ENCODE measurements at places on chromosomes 5 and 9.

GRCh38 chr5:116572350-116573278, 2.0 kb downstream of the SEMA6A start:
- DNase-seq = no peak

- no peak for DNase-seq
These were observed 5.9 kb upstream of the LCN1 start for GRCh38 chr9:135515083-135515951.

DNA sequence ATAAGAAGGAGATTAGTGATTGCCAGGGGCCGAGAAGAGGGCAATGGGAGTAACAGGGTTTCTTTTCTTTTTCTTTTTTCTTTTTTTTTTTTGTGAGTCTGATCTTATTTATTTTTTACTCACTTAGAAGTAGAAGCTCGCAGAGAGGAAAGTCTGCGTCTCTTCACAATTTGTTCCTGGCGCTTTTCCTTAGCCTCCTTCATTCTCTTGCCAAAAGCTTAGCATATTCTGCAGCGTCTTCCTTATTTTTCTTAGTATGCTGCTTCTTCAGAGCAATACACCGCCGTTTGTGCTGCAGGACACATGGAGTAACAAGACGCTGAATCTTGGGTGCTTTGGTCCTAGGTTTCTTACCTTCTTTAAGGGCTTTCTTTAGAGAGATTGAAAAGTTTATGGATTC, 30.3 kb upstream of the DENND4C start:
- DNase-seq = no peak

- no peak for DNase-seq
These were observed 3.0 kb upstream of the TUSC1 start for GRCh38 chr9:25681266-25681665.

- DNase-seq = no peak
These were observed 39.6 kb downstream of the SH3PXD2B start for GRCh38 chr5:172414531-172415361.

DNA sequence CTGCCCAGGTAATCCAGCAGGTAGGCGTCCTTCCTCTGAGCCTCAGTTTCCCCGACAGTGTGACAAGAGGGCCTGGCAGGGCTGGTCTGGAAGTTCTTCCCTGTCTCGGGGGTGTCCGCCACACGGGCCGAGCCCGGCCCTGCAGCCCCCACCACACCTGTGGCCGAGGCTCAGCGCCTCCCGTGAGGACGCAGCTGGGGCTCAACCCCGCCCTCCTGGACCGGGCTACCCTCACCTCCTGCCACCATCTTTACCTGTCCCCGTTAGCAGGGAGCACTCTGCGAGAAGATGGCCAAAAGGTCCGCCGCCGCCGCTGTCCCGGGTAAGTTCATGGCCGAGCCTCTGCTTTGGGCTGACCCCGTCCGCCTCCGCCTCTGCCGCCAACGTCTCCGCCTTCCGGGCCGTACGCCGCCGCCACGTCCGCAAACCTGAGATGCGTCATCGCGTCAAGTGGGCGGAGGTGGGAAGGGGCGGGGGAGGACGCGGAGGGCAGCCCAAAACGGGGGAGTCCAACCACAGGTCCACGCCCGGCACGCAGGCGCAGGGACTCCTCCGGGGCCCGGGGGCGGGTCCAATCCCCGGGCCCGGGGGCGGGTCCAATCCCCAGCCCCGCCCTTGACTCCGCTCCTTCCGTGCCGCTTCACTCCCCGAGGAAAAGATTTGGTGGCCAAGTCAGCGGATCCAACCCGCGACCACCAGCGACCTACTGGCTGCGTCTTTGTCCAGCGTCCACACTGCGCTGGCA, at the start of gene LYSMD3:
Gene LYSMD3, minus strand, starts transcription at position 391 of the 745 bp plus-strand sequence. CDS start 4,295 bp downstream, outside the sequence.
- peak; percentile 61 for DNase-seq

- no peak for DNase-seq
These were observed 152.7 kb downstream of the ATP10B start for GRCh38 chr5:160699301-160699700.

GRCh38 chr9:130713286-130713960, 19.8 kb downstream of the EXOSC2 start:
- no peak for DNase-seq

DNA sequence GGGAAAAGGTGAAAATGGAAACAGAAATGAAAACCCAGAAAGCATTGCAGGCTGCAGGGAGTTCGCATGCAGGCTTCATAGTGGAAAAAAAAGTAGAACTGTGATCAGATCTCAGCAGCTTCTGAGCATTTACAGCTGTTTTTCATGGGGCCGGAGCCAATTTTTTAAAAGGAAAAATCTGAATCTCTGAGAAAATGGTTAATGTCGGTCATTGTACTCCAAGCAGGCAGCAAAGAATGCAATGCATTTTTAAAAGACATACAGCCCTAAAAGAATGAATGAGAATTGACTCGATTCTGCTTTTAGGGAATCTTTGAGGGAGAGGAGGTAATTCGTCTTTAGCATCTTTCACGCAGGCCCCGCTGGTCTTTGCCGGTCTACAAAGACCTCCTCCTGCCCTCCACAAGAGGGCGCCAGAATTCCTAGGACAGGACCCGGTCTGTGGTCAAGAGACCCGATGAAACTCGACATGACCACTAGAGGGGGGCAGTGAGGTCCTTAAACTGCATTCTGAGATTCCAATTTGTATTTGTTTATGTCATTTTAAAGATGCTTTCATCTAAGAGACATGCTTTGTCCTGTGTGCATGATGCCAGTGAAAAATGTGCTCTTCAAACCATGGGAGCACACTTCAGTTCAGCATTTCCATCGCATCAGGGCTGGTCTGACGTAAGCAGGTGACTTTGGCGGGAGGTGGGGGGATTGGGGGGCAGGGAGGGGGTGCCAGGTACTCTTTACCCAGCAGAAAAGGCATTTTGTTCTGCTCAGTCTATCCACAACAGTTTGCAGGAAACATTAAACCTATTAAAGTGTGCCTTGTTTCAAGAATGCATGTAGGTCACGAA, 43.7 kb upstream of the TMEM252 start:
- DNase-seq = peak; percentile 82

DNA sequence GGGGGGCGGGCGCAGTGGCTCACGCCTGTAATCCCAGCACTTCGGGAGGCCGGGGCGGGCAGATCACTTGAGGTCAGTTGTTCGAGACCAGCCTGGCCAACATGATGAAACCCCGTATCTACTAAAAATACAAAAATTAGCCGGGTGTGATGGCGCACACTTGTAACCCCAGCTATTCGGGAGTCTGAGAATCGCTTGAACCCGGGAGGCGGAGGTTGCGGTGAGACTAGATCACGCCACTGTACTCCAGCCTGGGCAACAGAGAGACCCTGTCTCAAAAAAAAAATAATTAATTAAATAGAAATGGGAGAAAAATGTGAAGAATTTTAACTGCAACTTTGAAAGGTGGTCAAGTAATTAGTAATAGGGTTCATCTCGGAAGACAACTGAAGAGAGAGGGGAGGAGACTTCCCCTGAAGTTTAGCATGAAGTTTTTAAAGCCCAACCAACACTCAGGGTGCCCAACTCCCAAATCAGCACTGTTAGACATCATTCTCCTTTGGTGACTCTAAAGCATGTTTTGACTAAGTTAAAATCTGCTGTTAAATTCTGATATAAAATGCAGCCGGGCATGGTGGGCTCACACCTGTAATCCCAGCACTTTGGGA, 1.4 kb upstream of the CSNK1A1 start:
- no peak for DNase-seq

GRCh38 chr5:66565878-66566277, 30.3 kb upstream of the MAST4 start:
- DNase-seq = no peak

DNA sequence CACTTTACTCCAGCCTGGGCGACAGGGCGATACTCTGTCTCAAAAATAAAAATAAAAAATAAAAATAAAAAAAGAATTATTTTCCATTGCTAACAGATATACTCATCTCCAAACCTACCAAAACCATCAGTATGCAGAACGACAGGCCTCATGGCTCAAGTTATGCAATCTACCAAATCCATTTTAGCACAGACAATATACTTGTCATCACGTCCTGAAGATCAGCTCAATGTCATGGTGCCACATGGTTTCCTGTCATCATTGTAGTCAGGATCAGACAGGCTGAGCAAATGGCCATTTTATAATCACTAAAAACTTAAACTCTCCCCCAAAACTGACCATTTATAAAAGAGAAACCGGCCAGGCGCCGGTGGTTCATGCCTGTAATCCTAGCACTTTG, 69.1 kb downstream of the HABP4 start:
- no peak for DNase-seq

DNA sequence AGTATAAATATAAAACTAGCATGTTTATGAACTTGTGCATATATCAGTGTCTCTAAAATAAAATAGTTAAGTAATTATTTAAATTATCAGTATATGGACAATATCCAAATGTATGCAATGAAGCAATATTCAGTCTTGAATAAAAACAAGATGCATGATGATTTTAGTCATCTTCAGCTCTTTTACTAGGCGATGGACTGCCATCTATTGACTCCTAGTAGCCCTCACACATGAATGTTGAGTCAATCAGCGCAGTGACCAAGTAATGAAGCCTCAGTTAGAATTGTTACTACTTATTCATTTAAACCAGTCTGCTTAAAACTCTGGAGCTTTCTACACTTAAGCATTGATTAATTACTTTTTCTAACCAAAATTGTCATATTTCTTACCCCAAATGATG, 92.9 kb upstream of the GRHPR start:
- peak; percentile 18 for DNase-seq

DNA sequence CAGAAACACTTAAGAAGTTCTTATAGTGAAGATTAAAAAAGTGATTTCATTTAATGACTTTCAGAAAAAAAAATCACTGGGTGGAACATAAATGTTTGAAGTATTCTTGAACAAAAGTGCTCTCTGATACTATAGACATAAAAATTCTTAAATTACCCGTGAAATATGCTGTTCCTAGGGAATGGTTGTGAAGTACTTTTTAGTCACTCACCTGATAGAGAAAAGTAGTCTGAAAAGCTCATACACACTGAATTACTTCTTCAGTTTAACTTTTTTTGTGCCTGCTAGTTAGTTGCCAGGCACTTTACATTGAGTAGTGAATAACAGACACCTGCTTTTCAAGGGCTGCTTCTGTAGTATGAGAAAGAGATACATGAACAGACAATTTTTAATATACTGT, 78.0 kb downstream of the SH3GL2 start:
- no peak for DNase-seq

- no peak for DNase-seq
These were observed 16.0 kb downstream of the ABLIM3 start for GRCh38 chr5:149157330-149157729.

Measured in NCI-H2029 treated with DMSO at 0.1 percent for 48 hours (cell line).